ENCODE measurements at places on chromosomes 2 and 18.

DNA sequence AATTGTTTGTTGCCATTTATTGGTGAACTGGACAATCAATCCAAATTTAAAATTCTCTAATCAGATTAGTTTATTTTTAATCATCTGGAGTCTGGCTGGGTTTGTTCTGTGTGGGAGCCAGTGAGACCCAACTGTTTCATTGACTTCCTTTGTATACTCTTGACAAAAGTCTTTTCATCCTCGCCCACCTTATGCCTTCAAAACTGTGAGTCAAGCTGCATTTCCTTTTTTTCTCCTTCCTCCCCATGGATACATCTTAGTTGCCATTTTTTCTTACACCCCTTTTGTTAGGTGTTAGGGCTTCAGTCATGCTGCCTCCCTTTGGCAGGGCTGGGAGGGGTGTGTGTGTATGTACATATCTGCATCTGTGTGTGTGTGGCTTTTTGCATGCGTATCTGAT lies 117.6 kb downstream of the PRKCE start:
- DNase-seq = no peak

- no peak for DNase-seq
Measured at GRCh38 chr2:149597050-149597667, 9.6 kb upstream of the MMADHC start.

GRCh38 chr2:20205915-20206524 lies 18.9 kb downstream of the SDC1 start:
- DNase-seq = no peak

DNA sequence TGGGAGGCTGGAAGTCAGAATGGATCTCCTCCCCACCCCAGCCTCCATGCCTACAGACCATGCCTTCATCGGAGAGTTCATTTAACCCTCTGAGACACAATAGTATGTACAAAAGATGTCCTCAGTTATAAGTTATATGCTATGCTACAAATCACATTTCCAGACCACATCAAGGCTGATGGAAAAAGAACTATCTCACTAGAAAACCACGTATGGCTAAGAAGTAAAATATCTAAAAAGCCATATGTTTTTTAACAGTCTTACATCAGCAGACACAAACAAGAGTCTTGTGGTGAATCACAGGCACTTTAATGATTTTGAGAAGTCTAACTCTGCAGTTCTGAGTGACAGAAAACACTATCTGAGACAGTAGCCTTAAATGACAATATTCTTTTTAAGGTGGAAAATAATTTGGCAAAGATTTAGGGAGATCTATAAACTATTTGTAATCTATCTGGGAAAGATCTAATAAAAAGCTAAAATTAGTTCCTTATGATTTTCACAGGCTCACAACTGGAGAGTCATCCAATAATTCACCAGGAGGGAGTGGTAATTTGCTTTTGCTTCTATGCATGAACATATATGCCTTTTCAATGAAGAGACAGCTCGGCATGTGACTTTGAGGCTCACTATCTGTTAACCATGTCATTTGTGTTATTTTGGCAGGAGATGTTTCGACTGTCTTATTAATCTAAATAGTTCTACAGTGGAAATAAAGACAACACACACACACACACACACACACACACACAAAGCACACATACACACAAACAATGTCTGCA lies 197.5 kb downstream of the IRS1 start:
- no peak for DNase-seq

DNA sequence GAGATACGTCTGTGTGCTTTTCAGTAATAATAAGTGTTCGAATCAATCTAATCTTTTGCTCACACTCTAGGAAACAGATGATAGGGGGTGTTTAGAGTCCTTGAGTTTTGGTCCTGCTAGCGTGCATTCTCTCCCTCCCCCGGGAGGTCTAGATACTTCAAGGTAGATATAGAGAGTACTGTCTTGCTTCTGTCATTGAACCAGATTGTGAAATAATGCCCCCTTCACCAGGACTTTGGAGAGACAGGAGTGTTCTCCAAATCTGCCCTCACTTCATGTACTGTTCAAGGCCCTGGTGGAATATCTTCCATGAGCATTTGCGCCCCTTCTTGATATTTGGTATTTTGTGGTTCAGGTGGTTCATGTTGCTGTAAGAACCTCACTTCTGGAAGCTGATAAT lies 59.4 kb upstream of the MGAT5 start:
- DNase-seq = no peak

GRCh38 chr2:101776172-101777043 lies 78.9 kb downstream of the MAP4K4 start:
- DNase-seq = peak; percentile 25

- no peak for DNase-seq
Measured at GRCh38 chr18:74271635-74272034, 20.1 kb downstream of the CYB5A start.

DNA sequence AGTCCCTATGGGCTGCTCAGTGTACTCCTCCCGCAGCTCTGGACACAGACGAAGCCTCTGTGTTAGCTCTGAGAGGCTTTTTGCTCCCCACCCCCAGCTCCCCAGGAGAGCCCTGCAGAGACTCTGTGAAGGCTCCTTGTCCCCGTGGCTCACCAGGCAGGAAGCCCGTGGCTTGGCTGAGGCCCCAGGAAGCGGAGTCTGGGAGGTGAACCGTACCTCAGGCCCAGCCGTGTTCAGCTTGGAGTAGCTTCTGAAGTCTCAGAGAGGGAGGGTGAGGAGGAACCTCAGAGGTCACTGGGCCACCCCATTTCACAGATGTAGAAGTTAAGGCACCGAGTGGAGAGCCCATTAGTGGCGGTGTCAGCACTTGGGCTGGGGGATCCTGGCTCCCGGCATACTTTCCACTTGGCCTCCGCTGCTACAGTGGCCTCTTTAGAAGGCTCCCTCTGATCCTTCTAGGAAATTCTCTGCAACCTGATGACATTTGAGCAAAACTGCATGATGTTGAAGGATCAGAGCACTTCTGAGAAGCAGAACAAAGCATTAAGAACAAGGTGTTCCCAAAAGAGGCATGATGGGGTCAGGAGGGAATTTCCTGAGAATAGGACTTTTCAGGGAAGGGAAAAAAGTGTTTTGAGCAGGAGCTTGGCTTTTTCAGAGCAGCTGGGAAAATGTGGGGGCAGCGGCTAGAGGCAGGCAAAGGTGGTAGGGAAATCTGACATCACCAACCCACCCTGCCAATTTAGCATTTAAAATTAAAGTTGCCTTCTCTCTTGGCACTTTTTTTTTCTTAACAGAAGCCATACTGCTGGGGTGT lies 79.1 kb downstream of the MCFD2 start:
- no peak for DNase-seq
